NCI-H1048 (cell line): ENCODE measurements at places on chromosomes 6 and 20.

DNA sequence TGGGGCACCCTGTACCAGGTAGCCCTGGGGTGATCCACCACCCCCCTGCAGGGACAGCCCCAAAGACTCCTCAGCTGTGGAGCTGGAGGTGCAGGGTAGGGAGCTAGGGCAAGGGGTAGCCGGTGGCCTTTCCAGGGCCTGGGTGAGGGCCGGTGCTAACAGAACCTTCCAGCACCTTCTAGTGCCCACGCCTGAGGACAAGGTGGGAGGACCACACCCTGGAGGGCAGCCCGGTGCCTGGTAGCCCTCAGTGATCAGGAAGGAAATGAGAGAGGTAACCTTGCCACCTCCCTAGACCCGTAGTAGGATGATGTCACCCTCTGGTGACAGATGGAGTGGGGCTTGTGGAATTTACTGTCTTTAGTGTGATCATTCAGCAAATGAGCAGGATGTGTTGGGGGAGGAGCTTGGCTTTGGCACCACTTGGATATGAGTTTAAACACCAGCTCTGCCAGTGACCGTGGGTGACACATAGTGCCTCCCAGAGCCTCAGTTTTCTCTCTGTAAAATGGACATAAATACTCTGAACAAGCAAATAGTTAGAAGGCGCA, 187.7 kb downstream of the NFATC2 start:
- DNase-seq: no peak

- DNase-seq: no peak
Observed at GRCh38 chr6:90835596-90836212, 248.8 kb upstream of the MAP3K7 start.

DNA sequence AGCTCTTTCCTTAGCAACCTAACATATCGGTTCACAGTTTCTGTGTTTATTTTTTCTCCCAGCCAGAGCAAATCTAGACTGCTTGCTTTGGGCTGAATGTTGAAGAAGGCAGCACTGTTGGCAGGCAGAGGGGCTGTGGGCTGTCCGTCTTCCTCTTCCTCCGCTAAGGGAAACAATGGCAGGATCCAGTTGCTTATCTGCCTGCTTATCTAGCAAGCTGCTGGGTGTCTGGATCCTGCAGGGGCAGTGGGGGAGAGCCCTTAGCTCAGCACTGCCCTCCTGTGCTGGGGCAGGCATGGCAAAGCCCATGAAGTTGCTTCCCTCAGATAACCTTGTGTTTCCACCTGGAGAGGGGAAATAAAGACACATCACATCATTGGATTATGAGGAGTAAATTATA, 92.7 kb upstream of the CD93 start:
- no peak for DNase-seq

GRCh38 chr20:59131551-59132285, 31.9 kb upstream of the ZNF831 start:
- no peak for DNase-seq

DNA sequence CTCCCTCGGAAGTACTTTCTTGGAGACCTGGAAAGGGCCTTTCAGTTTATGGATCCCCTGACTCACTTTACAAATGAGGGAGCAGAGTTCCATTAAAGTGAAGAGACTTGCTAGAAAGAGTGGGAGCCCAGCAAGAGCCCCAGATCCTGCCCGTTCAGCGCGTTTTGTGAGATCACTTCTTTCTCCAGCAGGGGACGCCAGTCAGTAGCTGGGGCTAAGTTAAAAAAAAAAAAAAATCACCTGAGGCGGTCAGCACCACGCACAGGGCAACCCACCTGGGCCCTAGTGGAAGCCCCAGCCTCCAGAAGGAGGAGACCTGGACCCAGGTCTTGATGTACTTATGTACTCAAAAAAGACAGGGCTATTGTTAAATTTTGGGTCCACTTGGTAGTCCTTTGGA, 274.5 kb upstream of the RNF24 start:
- DNase-seq: no peak

DNA sequence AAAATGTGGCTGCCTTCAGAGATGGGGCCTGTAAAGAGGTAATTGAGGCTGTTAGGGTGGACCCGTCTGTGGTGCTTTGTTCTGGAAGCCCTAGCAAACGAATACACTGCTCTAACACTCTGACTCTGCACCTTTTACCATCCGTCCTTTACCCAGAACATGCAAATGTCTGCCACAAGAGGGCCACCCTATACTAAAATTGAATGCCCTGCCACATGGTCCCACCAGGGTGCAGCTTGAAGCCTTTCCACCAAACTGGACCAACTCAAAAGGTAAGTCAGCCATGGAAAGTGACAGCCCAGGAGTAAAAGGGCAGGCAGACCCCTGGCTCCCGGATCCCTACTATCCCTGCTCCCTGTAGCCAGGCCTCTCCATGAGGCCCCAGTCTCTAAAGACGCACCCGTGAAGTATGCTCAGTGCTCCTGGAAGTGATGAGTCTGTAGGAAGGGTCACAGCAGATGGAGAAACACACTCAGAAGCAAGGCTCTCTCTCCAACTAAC, 5.8 kb upstream of the BFSP1 start:
- DNase-seq: peak; percentile 7

DNA sequence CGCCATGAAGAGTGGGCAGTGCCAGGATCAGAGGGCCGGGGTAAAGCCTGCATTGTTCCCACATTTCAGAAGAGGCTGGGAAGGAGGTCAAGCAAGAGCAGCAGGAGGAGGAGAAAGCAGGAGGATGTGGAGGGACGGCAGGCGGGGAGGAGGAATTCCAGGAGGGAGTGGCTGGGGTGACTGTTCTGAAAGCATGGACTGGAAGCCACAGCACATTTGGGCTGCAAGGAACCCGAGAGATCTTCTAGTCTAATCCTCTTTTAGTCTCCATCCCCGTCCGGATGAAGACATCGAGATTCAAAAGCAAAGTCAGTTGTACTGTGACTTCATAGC, 76.9 kb downstream of the FAM50B start:
- no peak for DNase-seq

DNA sequence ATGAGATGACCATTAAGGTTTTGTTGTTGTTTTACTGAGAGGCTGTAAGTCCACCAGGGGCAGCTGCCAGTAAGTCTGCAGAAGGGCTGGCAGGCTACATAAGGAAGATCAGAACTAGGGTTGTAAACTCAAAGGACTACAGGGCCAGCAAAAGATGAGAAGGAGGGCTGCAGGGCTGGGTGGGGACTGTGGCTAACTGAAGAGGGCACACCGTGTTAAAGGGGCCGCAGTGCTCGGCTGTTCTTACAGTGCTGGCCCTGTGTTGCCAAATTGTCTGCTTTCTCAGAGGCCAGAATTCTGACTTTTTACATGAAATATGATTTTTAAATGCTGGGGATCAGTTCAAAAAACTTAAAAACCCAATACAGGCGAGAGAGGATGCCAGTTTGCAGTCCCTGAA, 25.5 kb upstream of the ZNF318 start:
- DNase-seq: no peak

DNA sequence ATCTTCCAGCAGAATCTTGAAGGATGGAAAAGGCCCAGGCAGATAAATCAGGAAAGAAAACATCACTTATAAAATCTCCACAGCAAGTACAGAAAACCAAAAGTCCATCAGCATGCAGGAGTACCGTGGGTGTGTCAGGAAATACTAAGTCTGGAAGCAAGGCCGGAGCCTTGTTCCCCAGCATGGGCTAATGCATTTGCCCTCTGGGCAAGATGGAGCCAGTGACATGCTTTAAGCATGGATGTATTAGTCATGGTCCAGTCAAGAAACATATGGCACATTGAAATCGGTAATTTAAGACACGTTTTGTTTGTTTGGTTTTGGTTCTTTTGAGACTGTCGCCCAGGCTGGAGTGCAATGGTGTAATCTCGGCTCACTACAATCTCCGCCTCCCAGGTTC, 506.0 kb upstream of the JARID2 start:
- DNase-seq: no peak

DNA sequence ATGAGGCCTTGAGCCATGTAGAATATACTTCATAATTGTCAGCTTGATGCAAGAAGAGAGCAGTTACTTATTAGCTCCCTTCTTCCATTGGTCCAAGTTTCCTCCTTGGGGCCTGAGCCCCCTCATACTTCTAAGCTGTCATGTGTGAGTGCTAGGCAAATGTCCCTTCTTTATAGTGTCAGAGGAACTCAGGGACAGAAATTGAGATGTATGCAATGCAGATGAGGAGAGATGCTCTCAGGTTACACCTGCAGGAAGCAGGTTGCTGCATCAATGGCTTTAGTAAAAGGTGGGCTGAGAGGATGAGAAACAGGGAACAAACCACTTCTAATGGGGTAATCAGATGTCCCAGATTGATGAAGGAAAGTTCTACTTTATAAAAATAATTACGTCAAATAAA, 6.7 kb upstream of the PDSS2 start:
- DNase-seq: no peak

- DNase-seq: no peak
Observed at GRCh38 chr6:106103728-106104109, 17.6 kb downstream of the PRDM1 start.

DNA sequence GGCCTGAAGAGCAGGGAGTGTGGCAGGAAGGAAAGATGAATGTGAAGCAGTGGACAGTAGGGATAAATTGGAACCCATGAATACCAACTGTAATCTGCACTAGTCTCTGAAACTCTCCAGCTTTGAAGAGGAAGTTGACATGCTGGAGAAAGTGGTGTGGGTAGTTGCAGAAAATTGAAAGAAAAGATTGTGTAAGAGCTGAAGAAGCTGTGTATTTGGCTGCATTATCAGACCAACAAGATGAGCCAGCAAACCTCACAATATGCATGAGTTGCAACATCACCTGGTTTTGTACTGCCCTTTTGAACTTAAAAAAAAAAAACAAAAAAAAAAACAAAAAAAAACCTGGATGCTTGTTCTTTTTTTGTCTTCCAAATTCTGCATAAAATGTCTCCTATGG, 921.9 kb upstream of the EYS start:
- DNase-seq: no peak

- no peak for DNase-seq
Observed at GRCh38 chr6:42210551-42210950, 7.1 kb downstream of the MRPS10 start.

- DNase-seq: no peak
Observed at GRCh38 chr6:168035661-168036545, 38.4 kb downstream of the KIF25 start.

DNA sequence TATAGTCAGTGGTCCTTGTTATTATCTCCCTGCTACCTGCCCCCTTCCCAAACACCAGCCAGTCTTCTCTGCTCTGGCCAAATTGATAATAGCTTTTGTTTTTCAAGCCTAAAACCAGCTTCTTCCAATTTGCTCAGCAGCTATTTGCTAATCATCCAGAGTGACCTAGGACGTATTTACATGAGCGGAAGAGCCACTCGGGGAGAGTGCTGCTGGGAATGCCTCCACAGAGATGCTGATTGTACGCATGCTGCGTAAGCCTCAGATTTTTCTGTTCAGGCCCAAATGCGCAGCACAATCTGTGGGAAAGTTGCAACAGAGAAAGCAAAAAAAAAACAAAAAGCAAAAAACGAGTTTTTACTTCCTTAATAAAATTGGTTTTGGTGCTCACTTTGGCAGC, 24.4 kb upstream of the ID1 start:
- DNase-seq: no peak

GRCh38 chr6:170106906-170107525, 183.9 kb downstream of the DLL1 start:
- DNase-seq: no peak

- DNase-seq: no peak
Observed at GRCh38 chr6:16619777-16620176, 141.5 kb downstream of the ATXN1 start.

- DNase-seq: no peak
Observed at GRCh38 chr20:50191065-50191543, 474 bp downstream of the CEBPB start.

- DNase-seq: no peak
Observed at GRCh38 chr6:30359276-30359675, 14.3 kb downstream of the RPP21 start.

DNA sequence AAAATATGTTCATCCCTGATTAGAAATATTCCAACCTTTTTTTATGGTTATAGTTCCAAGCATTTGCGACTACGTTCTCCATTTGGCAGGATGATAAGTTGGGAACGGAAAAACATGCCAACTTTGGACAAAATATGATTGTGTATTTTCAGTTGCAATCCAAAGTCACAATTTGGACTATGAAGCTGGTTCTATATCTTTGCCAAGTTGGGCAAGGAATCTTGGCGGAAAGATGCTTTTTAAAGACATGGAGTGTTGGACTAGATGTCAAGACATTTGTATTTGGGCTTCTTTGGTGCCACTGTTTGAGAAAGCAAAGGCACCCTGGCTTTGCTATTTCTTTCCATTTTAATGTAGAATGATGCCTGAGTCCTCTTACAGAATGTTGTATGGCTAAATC, 33.3 kb upstream of the JAG1 start:
- no peak for DNase-seq

- no peak for DNase-seq
Observed at GRCh38 chr20:46752728-46753127, 43.3 kb downstream of the SLC2A10 start.

- DNase-seq: no peak
Observed at GRCh38 chr6:122801397-122801796, 12.3 kb downstream of the SMPDL3A start.

GRCh38 chr6:33112148-33112547, 36.4 kb downstream of the HLA-DPB1 start:
- DNase-seq: peak; percentile 14
